Epithelial cell of alveolus of lung (primary cell): ENCODE measurements at places on chromosomes 6 and 20. TPM values are rescaled to one million over a fixed set of nuclear protein-coding genes. Genes with fewer than 3 reads are reported as not detected.

HTR1B gene
- 0.32 and 8.7 TPM in 2 replicates for total RNA-seq

TRIM10 gene
- not detected in 2 replicates for total RNA-seq

TRIM15 gene
- not detected in 2 replicates for total RNA-seq

LY6G5C gene
- total RNA-seq = 0.64 and 1.4 TPM in 2 replicates

SYNCRIP gene
- total RNA-seq = 52.9 and 63.4 TPM in 2 replicates

TUBB2A gene
- 38.0 and 160 TPM in 2 replicates for total RNA-seq

UNC5CL gene
- 0.13 and 0.32 TPM in 2 replicates for total RNA-seq

TMC2 gene
- total RNA-seq = not detected in 2 replicates

MOCS1 gene
- total RNA-seq = 11.2 and 18.5 TPM in 2 replicates

SOD2 gene
- 180 and 441 TPM in 2 replicates for total RNA-seq

FRK gene
- 0.32 and 0.52 TPM in 2 replicates for total RNA-seq

ZNF311 gene
- total RNA-seq = 1.4 and 2.2 TPM in 2 replicates

THBD gene
- 6.5 and 156 TPM in 2 replicates for total RNA-seq

GLP1R gene
- total RNA-seq = not detected in 2 replicates

CYP39A1 gene
- 1.9 and 3.4 TPM in 2 replicates for total RNA-seq

SRSF3 gene
- total RNA-seq = 127 and 269 TPM in 2 replicates

OPN5 gene
- not detected in 2 replicates for total RNA-seq

BHLHE23 gene
- total RNA-seq = not detected in 2 replicates

NKX2-2 gene
- total RNA-seq = not detected in 2 replicates

ZC3H12D gene
- total RNA-seq = not detected in 2 replicates

SNHG17 gene
- 17.5 and 25.6 TPM in 2 replicates for total RNA-seq

ADGRB3 gene
- 0.26 and 0.48 TPM in 2 replicates for total RNA-seq

SYNDIG1 gene
- total RNA-seq = 0.78 and 1.8 TPM in 2 replicates

LY86 gene
- total RNA-seq = not detected in 2 replicates

GTF3C6 gene
- total RNA-seq = 41.9 and 44.7 TPM in 2 replicates

ZSCAN31 gene
- 1.9 and 5.1 TPM in 2 replicates for total RNA-seq

SLC22A16 gene
- not detected in 2 replicates for total RNA-seq

PACRG gene
- not detected in 2 replicates for total RNA-seq

SNTA1 gene
- total RNA-seq = 12.4 and 13.5 TPM in 2 replicates

PARD6B gene
- 1.0 and 1.9 TPM in 2 replicates for total RNA-seq

DEFB132 gene
- not detected in 2 replicates for total RNA-seq

DHX35 gene
- 6.1 and 10.8 TPM in 2 replicates for total RNA-seq

VSX1 gene
- not detected in 2 replicates for total RNA-seq

DYNLT2 gene
- 1.0 TPM in 1 of 2 replicates, not detected in the other for total RNA-seq

MYL9 gene
- 31.4 and 150 TPM in 2 replicates for total RNA-seq

MAFB gene
- 0.39 and 3.0 TPM in 2 replicates for total RNA-seq

IL17F gene
- total RNA-seq = not detected in 2 replicates

MUCL3 gene
- not detected in 2 replicates for total RNA-seq

MAD2L1BP gene
- total RNA-seq = 32.9 and 57.9 TPM in 2 replicates

TMEM239 gene
- total RNA-seq = not detected in 2 replicates

HEY2 gene
- total RNA-seq = not detected in 2 replicates

RIPOR2 gene
- total RNA-seq = 1.8 TPM in 2 replicates

SMOC2 gene
- not detected in 2 replicates for total RNA-seq

SLC17A3 gene
- total RNA-seq = not detected in 2 replicates

DLL1 gene
- total RNA-seq = 0.65 and 5.9 TPM in 2 replicates

GABRR1 gene
- total RNA-seq = not detected in 2 replicates

LY6G6F gene
- not detected in 2 replicates for total RNA-seq

BPHL gene
- 17.2 and 20.9 TPM in 2 replicates for total RNA-seq

CLIC5 gene
- 0.08 TPM in 1 of 2 replicates, not detected in the other for total RNA-seq

PDCD2 gene
- 58.2 and 71.1 TPM in 2 replicates for total RNA-seq

OOEP gene
- 0.78 TPM in 1 of 2 replicates, not detected in the other for total RNA-seq

PHACTR1 gene
- total RNA-seq = 0.16 and 1.6 TPM in 2 replicates

EEF1A2 gene
- total RNA-seq = 1.3 and 1.4 TPM in 2 replicates

SLC44A4 gene
- 1.0 TPM in 1 of 2 replicates, not detected in the other for total RNA-seq

PKIB gene
- total RNA-seq = 1.9 and 2.6 TPM in 2 replicates
